ENCODE measurements at places on chromosomes 12 and 14.

GRCh38 chr12:91975891-91976290 lies 169.8 kb downstream of the BTG1 start:
- DNase-seq: no peak

- DNase-seq: no peak
Observed at GRCh38 chr14:93528884-93529558, 98.3 kb downstream of the UNC79 start.

DNA sequence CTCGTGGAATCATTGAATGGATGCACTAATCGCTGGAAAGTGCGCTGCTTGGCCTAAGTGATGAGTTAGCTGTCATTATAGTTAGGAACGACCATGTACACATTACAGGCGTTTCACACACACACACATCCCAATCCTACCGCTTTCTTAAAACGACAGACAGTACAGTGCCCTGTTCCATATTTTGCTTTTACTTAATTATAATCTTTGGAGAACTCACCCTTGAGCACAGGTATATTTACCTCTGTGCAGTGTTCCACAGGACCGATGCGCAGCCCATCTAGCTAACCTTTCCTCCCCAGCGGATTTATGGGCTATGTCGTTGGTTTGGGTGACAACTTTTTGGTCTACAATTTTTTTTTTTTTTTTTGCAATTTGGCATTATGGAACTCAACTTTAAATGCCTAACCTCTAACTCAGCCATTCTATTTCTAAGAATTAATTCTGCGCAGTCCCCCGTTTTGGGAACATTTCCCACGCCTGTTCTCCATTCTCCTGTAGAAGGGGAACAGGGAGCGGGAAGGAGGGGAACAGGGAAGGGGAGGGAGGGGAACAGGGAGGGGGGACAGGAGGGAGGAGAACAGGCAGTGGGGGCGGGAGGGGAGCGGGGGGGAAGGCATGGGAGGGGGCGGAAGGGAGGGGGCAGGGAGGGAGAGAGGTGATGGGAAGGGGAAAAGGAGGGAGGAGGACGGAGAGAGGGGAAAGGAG lies 663 bp upstream of the ULK1 start:
- DNase-seq: no peak

DNA sequence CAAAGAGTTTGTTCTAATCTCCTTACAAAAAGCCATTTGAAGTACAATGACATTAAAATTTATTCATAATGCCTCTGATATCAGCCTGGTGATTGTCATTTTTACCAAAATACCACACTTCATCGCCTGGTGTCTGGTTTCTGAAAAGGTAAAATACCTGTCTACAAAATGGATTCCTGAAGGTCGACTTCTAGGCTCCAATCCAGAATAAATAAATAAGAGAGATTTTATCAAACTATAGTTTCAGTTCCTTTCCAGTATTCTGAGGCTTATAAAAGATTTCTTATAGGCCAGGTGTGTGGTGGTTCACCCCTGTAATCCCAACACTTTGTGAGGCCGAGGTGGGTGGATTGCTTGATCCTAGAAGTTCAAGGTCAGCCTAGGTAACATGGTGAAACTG lies 340.7 kb downstream of the SLC16A7 start:
- DNase-seq: no peak

DNA sequence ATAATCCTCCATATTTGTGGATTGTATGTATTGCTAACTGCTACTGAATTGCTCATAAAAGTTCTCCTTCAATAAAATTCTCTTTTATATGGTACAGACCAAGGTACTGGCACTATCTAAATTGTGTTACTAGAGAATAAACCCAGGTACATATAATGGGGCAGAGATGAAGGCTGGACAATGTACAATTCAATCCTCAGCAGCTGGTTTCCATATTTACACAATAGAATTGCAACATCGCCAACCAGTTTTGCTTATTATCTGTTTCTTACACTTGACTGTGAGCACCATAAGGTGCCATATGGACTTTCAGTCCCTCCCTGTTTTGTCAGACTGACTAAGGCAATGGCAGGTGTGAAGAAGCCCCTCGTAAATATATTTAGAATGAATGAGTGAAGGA lies 18.1 kb downstream of the KITLG start:
- no peak for DNase-seq

DNA sequence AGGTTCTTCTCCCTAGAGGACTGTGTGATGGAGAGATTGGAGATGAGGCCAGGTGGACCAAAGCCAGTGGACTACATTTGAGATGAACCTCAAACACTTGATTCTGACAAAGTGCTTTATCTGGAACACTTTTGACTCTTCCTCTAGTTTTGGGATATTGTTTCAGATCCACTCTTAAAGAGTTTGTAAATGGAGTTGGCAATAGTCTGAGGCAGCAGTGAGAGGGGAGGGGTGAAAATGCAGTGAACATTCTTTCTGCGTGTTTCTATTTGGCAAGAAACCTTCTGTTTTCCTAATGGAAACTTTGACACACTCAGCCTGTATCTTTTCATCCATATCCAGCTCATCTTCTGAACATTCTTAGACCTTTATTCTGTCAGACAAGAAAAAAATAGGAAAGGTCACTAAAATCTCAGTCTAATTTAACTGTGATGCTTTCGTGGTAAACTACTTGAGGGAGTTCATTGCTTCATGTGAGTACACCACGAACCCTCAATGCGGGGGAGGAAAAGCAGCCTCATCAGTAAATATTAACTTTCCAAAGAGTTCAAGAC lies 57.4 kb upstream of the KCNJ8 start:
- no peak for DNase-seq

DNA sequence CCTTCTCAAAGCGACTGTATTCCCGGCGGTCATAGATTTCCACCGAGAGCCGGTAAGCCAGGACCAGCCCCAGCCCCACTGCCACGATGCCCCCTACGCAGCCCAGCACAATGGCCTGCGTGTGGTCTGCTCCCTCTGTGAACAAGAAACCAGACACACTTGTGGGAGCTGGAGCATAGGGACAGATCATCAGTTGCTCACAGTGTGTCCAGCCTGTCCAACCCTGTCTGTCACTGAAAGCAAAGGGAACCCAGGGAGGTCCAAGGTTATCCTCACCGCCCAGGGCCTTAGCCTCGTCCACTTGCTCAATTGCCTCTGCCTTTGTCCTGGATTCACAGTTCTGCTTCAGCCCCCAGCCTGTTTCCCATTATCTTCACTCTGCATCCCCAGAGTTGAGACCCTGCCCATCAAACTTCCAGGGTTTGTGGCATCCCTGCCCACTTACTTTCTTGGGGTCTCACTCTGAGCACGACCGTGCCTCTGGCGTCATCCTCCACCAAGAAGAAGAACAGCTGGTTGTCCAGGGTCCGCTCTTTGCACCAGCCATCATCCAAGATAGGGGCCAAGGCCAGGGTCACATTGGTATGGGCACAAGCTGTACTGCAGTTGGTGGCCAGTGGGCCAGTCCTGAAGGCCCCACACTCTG lies 11.3 kb upstream of the CSAD start:
- no peak for DNase-seq

DNA sequence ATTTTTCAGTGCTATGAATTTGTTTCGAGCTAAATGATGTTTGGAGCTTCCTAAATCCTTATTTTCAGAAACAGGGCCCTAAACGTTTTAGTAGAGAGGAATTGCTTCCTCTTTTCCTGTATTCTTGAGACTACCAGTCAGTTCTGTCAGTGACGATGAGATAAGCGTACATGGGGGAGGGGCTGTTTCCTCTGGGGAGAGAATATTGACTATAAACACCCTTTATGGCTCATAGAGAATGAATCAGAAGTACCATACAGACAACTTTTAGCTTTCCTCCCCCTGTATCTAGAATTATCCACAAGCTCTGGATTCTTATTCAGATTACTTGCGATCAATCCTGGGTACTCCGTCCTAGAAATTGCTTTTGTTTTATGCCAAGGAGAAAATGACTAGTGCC lies 5.1 kb downstream of the TBK1 start:
- DNase-seq: no peak

DNA sequence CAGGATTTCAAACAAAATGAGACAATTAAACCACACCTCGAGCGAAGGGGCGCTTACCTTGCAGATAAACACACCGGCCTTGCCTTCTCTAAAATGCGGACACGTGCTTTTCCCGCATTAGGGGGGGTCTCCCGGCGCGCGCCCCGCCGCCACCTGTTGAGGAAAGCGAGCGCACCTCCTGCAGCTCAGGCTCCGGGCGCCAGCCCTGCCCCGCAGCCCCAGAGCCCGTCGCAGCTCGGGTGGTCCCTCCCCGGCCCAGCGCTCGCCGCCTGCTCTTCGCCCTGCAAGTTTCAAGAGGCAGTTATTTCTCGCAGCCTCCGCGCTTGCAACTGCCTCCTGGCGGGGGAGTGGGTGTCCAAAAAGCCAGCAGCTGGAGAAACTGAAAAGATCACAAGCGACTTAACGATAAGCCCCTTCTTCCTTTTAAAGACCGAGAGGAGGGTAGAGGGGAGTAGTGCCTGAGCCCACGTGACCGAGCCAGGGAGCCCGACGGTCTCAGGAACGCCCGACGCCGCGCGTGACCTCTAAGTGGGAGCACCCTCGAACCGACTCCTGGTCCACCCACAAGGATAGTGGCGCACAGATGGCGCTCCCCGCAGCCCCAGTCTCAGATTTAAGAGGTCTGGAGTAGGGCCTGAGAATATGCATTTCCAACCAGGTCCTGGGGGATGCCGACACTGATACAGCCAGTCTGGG lies at the start of gene ESR2:
Gene ESR2 (minus strand): TSS at position 396 of the 696 bp plus-strand sequence. CDS start 11,386 bp downstream, outside the sequence.
- no peak for DNase-seq

DNA sequence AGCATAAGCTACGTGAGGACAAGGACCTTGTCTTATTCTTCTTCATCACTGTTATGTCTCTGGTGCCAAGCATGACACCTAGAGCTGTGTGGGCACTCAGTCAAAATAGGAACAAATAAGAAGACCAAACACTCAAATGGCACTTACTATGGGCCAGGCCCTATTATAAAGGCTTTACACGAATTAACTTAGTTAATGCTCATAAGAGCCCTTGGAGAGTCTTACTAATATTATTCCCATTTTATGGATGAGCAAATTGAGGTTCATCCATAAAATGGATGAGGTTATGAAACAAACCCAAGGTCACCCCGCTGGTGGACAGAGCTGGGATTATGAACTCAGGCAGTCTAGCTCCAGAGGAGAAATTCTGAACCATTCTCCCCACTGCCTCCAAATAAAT lies 47.7 kb downstream of the ISCA2 start:
- DNase-seq: no peak

GRCh38 chr12:76909290-76909689 lies 30.5 kb upstream of the CSRP2 start:
- no peak for DNase-seq

DNA sequence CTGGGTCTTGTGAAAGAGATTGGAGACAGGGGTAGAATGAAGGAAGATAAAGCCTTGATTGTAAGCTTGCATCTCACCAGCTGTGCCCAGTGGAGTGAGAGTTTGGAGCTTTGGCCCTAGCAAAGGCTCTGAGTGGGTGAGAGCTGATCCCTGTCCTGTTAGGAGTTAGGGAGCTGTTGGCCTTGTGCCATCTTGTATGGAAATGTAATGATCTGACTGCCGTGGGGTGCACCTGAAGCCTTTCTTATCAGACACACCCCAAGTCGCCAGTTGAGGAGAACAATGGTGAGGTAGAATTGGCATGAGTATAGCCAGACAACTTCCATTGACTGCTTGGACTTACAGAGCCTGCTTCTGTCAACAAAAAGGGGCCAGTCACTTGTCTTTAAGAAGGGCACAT lies 130.1 kb downstream of the PRKCH start:
- DNase-seq: no peak

DNA sequence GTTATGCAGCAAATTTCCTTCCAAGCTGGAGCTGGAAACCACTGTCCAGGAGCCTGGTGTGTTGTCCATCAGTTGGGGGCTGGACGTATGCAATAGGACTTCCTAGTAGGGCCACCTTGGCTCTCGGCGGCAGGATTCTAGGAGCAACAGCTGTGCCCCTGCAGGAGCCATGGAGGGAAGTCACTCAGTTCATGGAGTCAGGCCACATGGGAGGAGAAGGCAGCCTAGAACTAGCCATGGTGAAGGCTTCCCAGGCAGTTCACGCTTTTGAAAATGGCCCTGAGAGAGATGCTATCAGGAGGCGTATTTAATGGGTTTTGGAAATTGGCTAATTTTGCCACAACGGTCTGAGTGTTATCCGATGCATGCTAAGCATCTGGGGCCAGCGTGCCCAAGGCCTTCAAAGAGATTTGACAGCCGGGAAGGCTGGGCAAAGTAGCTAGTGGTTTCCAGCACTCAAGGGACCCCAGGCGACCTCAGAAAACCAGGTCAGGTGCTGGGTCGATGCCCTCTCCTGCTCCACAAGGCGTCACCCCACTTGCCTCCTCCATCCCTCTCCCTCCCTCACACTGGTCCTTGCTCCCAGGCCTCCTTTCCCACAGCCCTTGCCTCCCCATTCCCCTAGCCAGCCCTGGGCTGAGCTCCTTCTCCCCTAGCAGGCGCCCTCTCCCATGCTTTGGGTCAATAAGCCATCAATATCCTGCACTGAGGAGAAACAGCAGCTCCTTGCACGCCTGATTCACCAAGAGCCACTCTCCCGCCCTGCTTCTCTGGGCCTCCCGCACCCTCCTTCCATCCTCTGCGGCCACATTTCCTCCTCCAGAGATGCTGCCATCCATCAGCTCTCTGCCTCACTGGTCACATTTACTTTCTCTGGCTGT lies 30.9 kb upstream of the SYNDIG1L start:
- DNase-seq: no peak

DNA sequence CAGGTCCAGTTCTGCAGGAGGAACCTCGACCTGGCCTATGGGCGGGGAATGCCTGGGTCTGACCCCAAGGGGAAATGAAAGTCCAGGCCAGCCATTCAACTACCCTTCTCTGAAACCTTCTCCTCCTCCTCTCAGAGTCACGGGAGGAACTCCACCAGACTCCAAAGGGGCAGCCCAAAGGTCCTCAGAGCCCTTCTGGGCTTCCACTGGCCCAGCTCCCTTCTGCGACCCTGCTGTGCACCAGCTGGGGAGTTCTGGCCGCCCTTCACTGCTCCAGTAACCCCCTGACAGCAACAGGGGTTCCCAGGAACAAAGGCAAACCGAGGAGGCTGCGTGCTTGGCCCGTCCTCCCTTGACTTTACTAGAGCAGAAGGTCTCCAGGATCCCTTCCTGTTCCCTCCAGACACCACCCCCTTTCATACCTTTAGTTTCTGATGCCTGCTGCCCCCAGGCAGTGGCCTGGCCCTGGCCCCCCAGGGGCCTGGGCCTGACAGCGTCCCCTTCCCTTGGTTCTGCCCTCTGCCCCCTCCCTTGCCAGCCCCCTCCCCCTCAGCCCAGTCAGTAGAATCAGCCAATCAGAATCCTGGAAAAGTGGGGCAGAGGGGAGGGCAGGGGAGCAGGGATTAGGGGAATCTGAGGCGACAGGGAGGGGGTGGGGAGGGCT lies 850 bp upstream of the ZNF385A start:
- no peak for DNase-seq

DNA sequence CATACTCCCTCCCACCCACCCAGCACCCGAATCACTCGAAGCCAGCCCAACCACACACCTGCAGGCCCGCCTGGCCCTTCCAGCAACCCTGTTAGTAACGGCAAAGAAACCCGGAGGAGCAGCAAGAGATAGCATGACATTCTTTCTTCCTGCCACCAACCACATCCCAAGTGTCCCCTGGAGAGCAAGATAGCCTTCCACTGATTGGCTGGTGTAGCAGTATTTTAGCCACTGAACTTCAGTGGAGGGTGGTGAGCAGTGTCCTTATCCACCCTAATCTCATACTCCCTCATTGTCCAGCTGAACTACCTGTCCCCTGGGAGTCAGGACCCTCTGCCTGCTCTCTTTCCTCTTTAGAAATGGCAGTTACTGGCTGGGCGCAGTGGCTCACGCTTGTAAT lies 769 bp upstream of the SLC39A5 start:
- DNase-seq: no peak
